ENCODE measurements at places on chromosomes 5 and 9. TPM values are rescaled to one million over a fixed set of nuclear protein-coding genes. Genes with fewer than 3 reads are reported as not detected.

- no peak for DNase-seq
These were observed 5.5 kb upstream of the PRELID2 start for GRCh38 chr5:145840458-145841132.

- no peak for DNase-seq
These were observed 91.7 kb downstream of the CD180 start for GRCh38 chr5:67104859-67105258.

DNA sequence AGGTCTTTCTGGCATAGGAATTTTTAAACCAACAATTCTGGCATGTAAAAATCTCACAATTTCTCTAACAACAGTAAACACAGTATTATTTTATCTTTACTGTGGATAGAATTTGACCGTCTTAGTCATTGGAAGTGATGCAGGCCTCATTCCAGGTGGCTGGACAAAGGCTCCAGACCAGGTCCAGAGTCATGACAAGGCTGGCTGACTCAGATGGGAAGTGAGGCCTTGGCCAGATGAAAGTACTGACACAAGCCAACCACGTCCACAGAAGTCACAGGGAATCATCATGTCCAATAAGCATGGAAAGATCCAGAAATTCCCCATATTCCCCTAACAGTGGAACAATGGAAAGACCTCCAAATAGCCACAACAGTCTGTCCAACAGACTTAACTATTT lies 12.4 kb downstream of the SPOCK1 start:
- DNase-seq = no peak

SLC6A3 gene
- total RNA-seq = not detected

GRCh38 chr9:107856633-107857032 lies 367.1 kb upstream of the KLF4 start:
- no peak for DNase-seq

SLC6A7 gene
- total RNA-seq = not detected

SPTLC1 gene
- 50.5 TPM for total RNA-seq

OR13C4 gene
- not detected for total RNA-seq

DNA sequence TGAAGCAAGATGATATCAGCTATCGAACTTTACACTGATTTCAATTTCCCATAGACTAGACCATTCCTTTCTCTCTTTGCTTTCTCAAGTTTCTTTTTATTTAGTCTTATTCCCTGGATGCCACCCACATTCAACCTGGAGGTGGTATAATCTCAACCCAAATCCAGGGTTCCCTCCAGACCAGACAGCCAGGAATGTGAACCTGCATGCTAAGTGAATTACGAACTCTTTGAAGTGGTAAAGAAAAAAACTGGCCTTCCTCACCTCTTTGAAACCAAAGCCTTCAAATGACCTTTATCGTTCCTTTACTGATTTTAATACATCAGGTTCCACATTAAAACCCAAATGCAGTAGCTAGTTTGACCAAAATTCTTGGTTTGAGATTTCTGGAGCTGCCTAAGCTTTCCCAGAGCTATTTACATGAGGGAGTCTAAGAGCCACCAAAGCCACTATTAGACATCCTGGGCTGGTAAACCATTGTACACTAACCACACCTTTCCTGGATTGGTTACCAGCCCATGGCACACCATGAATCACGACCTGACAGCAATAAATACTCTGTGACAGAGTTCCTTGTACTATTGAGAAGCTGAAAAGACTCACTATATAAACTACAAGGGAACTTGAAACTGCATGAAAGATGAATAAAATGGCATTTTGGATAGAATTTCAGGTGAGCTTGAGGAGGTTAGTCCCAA lies 323.7 kb downstream of the ADAMTS6 start:
- DNase-seq = no peak

ANGPTL2 gene
- 0.05 TPM for total RNA-seq

OBP2B gene
- not detected for total RNA-seq

- no peak for DNase-seq
These were observed 60.0 kb upstream of the TUT7 start for GRCh38 chr9:86413971-86414880.

DNA sequence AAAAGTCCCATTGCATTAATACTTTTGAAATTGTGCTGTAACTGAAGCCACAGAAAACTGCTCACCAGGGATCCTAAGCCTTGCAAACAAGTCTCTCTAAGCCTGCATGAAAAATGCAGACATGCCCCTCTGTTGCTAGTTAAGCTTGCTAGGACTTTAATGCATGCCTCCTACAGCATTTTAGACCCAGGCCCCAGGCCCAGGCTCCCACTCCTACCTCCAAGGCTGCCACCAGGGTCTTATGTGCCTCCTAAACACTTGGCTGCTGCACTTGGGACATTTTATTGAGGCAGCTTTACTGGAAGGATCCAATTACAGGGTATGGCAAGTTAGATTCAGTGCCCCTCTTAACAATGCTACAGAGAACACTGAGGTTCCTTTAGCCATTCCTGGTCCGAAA lies 467.3 kb upstream of the CLINT1 start:
- no peak for DNase-seq

PLAC8L1 gene
- total RNA-seq = 0.35 TPM

- no peak for DNase-seq
These were observed 57.4 kb downstream of the GOLPH3 start for GRCh38 chr5:32116574-32117313.

DNA sequence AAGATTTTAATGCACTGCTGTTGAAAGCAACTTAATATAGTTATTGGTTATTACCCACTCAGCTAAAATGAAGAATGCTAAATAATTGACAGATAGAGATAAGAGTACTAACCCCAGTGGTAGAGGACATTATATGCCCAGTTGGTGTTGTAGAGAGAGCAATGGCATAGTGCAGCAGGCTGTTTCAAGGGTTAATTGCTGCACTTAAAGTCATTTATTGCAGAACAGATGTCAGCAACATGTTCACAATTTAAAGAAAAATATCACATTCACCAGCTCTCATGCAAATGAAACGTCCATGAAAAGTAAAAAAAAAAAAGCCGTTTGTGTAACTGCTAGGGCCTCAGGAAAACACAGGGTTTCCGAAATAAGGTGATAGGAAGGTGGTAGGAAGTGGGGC lies 254.6 kb downstream of the MTRR start:
- no peak for DNase-seq

GRCh38 chr9:122122903-122123632 lies 30.0 kb upstream of the TTLL11 start:
- peak; percentile 73 for DNase-seq

PPP2R2B gene
- 0.30 TPM for total RNA-seq

FOXD4L6 gene
- not detected for total RNA-seq

- no peak for DNase-seq
These were observed 17.5 kb downstream of the CXXC5 start for GRCh38 chr5:139665626-139666025.
